IPS DF 6.9 (cell line): ENCODE measurements at places on chromosomes 6 and 20.

- DNase-seq = no peak
Observed at GRCh38 chr20:60024245-60024644, 66.0 kb downstream of the CDH26 start.

GRCh38 chr6:84222426-84222825 is 5.0 kb downstream of the CEP162 start:
- no peak for DNase-seq

GRCh38 chr6:21478883-21479539 is 114.5 kb upstream of the SOX4 start:
- DNase-seq = no peak

DNA sequence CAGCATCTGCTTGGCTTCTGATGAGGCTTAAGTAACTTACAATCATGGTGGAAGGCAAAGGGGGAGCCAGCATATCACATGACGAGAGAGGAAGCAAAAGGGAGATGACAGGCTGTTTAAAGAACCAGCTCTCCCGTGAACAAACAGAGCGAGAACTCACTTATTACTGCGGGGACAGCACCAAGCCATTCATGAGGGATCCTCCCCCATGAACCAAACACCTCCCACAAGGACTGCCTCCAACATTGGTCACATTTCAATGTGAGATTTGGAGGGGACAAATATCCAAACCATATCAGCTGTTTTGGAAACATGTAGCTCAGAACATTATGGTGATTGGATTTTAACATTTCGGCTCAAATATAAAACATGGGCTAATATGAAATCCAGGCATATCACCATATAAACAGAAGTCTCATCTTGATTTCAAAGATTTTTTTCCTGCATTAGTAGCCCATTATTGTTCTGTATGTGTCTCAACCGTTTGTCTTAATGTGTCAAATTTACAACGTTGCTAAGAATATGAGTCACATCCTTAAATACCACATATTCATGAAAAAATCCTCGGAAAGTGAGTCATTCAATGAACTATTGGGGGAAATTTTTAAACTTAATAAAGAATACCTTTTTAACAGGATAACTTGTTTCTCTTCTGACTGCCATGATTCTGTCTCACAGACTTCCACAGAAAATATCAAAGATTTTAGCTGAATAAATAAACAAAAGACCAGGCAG is 894.3 kb downstream of the TFAP2A start:
- DNase-seq = no peak
